Fibroblast of skin of right biceps (primary cell): ENCODE measurements at places on chromosomes 4 and X.
A peak's percentile ranks its signal among the peaks of the same experiment; 100 is the strongest.

GRCh38 chrX:103107836-103108235, 14.9 kb upstream of the NXF3 start:
- DNase-seq = no peak

- no peak for DNase-seq
Observed at GRCh38 chr4:128371876-128372275, 84.3 kb upstream of the PGRMC2 start.

DNA sequence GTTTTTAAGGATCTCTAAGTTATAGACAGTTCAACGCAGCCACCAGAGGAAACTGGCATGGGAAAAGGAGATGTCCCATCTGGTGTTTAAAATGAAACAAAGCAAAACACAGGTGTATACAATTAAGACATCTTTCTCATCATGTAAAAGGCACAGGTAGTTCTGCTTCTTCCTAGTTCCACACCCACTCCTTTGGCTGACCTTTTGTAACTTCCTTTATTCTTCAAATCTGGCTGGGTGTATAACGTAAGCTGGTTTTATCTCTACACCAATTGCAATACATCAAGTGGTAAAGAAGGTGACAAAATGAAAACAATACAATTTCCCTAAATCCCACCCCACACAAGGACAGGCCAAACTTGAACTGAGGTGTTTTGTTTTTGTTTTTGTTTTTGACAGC, 27.3 kb upstream of the FBXW7 start:
- DNase-seq = no peak

DNA sequence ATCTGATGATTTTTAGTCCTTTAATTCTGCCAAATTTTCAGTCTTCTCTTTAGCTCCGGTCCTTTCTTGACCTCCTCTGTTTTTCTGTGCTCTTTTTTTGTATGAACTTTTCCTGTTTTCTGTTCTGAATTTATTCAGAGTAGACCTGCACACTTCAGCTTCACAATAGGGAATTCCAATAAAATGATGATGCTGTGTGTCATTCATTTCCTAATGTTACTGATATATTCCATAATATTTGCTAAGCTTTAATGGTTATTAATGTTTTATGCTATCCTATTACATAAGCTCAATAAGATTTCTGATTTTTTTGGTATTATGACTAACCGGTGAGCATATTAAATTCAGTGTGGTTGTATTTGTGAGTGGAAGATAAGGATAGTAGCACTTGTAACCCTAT, 13.9 kb upstream of the MAD2L1 start:
- no peak for DNase-seq

DNA sequence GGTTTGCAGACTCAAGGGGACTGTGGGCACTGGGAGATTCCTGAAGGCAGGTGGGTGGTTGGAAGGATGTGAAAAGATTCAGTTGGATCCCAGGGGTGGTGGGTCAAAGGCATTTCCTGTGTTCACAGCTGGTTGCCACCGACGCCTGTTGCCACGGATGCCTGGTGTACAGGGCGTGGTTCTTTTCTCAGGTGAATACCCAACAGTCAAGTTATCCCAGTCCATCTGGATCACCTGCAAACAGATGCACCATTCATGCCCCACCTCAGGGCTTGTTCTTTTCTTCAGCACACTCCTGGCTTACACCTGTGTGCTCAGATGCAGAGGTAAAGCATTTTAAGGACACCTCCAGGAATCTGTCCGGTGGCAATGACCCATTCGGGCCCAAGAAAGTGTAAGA, 55.8 kb upstream of the SHOX start:
- no peak for DNase-seq

- DNase-seq = no peak
Observed at GRCh38 chr4:152044331-152045036, 283.7 kb upstream of the GATB start.

DNA sequence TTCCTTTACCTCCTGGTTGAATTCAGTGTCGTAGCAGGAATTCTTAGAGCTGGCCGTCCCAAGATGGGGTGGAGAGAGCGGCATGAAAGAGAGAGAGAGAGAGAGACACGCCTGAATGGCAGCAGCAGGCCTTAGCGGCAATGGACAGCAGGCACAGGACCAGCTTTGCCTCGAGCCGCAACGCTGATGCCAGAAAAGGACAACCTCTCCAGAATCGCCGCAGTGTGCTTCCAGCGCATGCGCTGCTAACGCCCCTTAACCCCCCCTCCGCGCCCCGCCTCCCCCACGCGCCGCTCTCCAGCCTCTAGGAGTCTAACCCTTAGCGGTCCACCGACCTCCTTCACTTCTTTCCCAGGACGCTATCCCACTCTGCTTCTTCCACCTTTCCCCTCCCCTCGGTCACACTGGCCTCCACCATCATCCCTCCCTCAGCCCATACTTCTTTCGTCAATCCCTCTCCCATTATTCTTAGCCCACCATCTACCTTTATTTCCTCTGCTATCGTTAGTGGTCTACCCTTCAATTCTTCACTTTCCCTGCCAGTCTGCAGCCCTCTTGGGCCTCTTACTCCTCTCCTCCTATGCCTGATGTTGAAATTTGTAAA, 10.5 kb upstream of the ZCCHC13 start:
- peak; percentile 67 for DNase-seq

DNA sequence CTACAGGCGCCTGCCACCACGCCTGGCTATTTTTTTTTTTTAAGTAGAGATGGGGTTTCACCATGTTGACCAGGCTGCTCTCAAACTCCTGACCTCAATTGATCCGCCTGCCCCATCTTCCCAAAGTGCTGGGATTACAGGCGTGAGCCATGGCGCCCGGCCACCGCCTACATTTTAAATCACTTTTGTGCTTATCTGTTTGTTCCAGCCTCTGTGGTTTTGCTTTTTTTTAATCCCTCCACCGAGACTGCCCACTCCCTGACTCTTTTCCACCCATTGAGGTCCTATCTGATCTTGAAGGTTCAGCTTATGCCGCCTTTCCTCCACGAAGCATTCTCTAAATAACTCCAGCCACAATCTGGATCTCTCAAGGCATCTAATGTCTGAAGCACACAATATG, 73.5 kb downstream of the CHRDL1 start:
- no peak for DNase-seq

DNA sequence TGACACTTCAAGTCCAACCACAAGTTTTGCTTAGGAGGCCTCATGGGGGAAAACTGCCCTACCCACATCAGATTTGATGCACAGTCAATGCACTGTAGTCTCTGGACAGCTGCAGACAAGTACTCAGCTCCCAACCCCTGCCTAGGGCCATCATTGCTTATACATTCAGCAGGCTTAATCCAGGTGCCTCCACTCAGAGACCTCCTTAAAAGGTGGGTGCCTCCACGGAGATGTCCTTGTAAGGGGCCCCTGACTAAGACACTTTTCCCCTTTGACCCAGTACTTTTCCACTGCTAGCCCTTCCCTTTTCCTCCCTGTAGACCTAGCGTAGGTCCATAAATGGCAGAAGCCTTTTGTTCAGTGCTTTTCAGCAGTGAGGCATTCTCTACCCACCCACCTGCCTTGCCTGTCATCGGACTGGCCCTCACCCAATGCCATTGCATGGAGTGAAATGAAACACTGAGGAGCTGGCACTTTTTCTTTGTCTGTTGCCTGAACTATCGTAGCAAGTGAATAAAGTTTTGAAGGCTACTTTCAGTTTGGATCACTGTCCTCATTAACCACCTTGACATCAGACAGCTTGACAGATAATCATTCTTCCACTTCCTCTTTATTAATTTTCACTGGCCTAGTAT, 23.8 kb upstream of the PLK4 start:
- peak; percentile 89 for DNase-seq

- DNase-seq = peak; percentile 62
Observed at GRCh38 chr4:77618383-77619241, 13.0 kb downstream of the CXCL13 start.

DNA sequence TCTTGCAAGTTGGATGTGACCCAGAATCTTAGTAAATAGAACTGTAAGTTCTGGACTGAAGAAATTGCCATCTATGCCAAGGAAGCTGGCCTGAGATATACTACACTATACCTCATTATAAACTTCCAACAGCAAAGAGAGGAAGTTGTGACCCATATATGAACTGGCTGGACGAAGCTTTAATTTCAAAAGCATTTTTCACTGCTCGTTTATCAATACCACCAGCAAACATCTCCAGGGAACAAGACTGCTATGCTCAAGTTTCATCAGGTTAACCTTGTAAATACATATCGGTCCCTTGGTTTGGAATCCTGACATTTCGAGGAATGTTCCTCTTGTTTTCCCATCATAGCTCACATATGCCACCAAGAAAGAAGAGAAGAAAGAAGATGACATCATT, 334.5 kb upstream of the IGFBP7 start:
- DNase-seq = no peak

DNA sequence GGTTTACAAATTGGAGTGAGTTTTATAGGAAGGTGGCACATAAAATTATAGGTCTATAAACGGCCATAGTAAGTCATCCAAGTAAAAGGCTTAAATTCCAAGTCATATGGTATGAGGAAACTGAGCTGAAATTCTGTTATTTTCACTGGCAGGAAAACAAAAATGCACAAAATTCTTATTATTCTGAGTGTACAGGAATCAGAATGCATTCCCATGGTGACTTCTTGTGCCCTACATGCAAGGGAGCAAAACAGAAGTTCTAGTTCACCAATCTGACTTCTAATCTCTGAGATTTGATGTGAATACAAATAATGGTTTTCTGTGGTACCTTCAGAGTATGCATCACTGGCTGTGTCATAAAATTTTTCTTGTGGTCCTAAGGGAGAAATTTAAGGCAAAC, 102.9 kb downstream of the CLCN4 start:
- DNase-seq = peak; percentile 67

DNA sequence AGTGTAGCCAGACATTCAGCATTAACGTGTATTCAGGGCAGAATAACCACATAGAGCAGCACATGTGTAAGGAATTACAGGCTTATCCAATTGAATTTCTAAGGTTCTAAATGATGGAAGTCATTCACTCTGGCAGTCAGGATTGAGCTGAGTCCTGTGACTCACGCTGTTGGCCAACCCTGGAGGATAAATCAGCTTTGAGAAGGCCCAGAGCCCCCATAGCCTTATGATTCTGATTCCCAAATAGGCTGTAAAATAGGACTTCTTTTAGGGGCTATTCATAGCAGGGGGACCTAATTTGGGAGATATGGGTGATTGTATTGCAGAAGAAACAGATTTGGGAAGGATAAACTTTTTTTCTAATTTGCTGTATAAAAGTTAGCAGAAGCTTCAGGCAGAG, 8.1 kb upstream of the HPF1 start:
- peak; percentile 92 for DNase-seq

GRCh38 chr4:127509155-127509554, 123.6 kb upstream of the INTU start:
- peak; percentile 55 for DNase-seq

DNA sequence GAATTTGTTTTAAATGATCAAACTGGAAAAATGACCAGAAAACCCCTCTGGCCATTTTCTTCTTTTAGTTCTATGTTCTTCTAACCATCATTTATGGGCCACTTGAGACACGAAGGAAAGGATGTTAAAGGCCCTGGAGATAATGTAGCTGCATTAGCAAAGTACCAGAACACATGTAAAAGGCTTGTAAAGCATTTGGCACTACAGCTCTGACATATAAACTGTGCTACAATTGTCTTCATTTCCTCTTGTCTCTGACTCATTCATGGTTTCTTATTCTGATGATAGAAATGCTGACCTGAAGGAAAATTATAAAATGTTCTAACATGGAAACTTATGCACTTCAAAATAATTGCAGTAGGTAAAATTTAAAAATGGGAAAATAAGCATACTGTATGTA, 388.7 kb downstream of the FAT4 start:
- peak; percentile 46 for DNase-seq

DNA sequence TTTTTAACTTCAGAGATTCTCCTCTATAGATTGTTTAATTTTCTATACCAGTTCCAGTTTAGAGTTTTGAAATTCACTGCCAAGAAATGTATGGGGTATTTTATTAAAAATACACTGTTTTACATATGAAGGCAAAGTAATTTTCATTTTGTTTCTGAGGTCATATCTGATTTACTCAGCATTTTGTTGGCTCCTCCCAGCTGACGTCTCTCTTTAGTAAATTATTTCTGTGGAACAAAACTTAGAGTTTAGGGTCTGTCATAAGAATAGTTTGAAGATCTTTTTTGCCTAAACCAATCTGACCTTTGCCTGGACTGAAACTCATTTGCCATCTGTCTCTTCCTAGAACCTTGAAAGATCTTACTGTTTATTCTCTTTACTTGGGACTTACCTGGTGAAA, 16.9 kb downstream of the FNIP2 start:
- no peak for DNase-seq
